ENCODE measurements at places on chromosomes 3 and 15.

DNA sequence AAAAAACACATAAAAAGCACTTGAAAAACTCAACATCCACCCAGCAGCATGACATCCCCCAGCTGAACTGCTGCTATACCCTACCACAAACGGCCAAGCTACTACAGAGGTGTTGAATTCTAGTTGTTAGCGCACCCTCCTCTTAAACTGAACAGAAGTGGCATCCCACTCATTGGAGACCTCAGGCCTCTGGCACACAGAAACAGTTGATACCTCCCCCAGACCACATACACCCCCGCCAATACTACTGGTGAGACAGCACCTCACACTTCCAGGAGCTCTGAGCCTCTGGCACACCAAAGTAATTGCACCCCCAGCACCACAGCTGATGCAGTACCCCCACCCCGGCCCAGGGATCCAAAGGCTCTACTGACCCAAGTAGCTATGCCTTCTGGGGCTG lies 190.2 kb downstream of the SCAPER start:
- DNase-seq = no peak

GRCh38 chr3:129934234-129935123 lies 40.0 kb upstream of the TRH start:
- DNase-seq = peak; percentile 8

DNA sequence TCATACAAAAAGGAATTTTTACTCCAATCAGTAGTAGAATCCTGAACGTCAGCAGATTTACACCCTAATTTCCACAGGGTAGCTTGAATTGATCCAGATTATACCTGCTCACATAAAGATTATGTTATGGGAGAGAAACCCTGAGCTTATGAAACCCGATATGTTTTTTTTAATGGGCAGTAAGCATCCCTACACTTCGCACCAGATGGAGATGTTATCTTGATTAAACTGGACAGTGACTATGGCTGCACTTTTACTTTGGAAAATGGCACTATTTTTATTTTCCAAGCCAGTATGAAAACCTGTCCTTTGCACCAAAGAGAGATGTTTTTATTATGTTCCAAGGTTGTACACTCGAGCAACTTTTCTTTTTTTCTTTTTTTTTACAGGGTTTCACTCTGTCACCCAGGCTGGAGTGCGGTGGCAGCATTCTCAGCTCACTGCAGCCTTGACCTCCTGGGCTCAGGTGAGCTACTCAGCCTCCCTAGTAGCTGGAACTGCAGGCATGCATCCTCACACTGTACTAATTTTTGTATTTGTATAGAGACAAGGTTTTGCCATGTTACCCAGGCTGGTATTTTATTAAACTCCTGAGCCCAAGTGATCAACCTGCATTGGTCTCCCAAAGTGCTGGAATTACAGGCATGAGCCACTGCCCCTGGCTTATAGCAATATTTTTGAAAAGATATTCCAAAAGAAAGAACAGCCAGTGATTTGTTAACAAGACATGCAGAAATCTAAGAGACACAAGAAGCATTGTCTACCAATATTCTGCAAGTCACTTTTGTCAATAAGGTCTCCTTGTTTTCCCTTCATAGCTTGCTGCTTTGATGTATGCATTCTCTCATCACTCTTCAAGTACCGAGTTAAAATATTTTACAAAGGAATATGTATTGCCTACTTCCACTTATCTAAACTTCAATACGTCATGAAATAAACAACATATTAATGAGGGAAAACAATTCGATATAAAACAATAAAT lies 1412.6 kb downstream of the ZPLD1 start:
- no peak for DNase-seq

GRCh38 chr3:132038198-132038825 lies 3.5 kb upstream of the CPNE4 start:
- DNase-seq = no peak

DNA sequence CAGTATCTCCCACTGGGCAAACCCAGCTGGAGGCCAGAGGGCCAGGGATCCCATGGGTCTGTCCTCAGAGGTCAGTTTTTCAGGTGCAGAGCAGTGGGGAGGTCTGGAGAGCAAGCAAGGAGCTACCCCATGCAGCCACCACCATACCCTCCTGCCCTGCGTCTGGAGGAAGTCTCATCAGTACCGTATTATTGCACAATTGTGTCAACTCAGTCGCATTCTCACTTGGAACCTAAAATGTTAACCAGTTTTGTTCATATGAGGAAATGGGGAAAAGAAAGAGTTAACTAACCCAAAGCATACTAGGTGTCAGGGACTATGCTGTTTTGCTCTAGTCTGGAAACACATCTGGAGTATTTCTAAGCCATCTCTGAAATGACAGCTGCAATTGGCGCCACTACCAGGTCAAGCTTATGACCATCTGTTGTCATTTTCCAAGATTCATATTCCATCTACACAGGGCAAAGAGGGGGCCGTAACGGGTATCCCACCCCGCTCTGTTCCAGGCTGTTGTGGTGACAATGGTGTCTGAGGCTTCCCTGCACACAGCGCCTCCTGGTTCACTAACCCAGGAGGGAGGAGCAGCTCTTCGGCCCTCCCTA lies 16.9 kb upstream of the APBA2 start:
- no peak for DNase-seq

DNA sequence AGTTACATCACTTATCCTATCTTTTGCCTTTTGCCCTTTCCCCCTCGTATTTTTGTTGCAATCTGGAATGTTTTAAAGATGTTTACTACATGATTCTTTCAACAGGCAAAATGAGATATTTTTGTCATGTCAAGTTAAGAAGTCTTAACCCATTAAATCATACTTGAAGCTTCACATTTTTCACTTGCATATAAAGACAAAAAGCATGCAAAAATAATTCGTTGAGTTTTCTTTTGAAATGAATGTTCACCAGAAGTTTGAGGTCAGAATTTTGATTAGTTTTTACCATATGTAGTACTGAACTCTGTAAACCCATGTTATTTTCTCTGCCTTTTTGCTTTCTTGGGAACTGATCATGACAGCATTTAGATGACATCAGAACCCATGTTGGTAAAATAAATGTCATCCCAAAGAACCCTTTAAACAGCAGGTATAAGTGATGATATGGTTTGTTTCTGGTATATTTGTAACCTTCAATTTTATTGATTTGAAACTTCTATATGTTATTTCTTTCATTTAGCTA lies 188.5 kb downstream of the GHSR start:
- no peak for DNase-seq

GRCh38 chr3:27105904-27106303 lies 263.3 kb downstream of the NEK10 start:
- DNase-seq = no peak

- DNase-seq = no peak
Observed at GRCh38 chr3:40043444-40043755, 234.0 kb downstream of the MYRIP start.

GRCh38 chr3:26623419-26624208 lies 1.0 kb downstream of the LRRC3B start:
- no peak for DNase-seq

DNA sequence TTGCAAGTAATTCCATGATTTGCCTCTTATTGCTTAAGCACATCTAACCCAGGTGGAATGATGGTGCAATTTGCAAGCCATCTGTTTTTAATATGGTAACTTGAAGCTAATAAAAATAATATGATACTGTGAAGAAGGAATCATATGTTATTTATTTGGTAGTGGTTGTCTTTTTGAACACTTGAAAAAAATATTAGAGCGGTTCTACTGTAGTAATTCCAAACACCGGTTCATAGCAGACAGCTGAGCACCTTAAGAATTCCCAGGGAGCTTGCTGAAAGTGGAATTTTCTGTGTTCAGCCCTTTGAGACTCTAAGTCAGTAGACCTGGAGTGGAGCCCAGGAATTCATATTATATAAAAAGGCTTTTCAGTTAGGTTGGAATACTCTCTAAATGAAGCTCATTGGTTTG lies 687.4 kb downstream of the EDEM1 start:
- DNase-seq = no peak

DNA sequence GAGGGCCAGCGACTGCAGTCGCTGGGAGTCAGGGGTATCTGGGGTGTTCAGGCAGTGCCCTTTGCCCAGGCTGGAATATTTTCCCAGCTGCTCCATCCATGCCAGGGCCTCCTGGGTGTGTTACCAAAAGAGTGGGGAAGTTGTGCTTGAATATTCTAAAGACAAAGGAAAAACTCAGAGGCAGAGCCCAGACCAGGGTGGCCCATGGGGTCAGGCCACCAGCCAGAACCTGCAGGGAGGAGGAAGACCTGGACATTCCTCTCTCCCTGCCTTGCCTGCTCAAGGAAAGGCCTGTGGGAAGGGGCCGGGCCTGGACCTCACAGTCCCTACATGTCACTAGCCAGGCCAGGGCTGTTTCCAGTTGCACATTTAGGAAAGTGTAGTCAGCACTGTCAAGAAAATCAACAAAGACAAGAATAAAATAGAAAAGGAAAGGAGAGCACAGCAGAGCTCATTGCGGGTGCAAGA lies 16.0 kb upstream of the KLF15 start:
- DNase-seq = no peak

- DNase-seq = no peak
Observed at GRCh38 chr15:80321853-80322252, 69.8 kb upstream of the CTXND1 start.

DNA sequence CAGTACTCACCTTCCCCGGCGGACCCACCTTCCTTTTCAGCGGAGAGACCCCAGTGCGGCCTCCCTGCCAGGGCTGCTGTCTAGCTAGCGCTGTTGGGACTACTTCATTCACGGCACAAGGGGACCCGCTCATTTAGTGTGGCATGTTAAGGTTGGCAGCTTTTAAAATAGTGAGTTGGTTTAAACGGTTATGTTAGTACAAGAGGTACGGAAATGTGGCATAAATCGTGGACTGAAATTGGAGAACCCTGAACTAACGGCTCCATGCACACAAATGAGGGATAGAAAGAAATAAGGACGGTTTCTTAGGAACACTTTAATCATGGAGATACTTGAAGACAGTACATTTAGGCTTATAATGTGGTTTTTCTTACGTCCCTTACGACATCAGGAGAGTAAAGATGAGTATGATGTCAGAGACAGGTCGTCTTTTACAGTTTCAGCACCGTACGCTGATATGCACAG lies 752 bp downstream of the CEP63 start:
- DNase-seq = no peak

GRCh38 chr3:132368962-132369361 lies 48.3 kb upstream of the DNAJC13 start:
- DNase-seq = no peak

DNA sequence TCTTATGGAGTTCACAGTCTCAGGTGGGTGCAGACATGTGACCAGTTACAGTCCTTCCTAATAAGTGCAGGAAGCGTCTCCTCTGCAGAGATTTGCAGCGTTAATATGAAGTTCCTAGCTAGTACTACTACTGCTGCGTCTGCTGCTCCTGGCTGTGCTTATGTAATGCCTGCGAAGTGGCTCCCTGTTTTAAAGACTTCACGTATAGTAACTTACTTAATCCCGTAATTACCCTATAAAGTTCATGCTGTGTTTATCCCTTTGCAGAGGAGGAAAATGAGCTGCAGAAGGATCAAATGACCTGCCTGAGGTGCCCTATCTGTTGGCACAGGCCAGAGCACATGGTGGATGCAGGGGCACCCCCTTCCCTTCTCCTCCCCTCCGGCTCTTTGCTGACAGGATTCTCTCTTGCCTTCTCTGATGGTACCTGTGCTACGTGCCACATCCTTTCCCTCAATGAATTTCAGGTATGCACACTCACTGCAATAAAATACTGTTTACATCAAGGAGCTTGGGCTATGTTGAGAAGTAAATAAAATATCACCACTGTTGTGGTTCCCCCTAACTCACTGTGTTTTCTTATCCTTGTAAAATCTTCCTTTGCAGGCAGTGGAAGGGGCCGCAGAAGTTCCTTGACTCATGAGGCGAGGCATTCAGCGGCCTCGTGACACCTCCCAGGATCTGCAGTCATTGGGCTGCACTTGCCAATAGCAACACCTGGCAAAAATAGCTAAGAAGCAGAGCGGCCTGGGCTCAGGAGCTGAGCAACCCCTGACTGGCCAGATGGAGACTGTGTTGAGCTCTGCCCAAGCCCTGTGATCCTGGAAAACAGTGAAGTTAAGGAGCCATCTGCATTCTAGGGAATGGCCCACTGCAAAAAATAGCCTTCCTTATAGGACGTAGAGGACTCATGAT lies 188.9 kb upstream of the ATP10A start:
- DNase-seq = no peak

- no peak for DNase-seq
Observed at GRCh38 chr15:95176794-95177577, 945.6 kb downstream of the MCTP2 start.

GRCh38 chr3:106552351-106553043 lies 683.7 kb upstream of the CBLB start:
- no peak for DNase-seq

- no peak for DNase-seq
Observed at GRCh38 chr3:5006755-5007202, 27.5 kb downstream of the BHLHE40 start.

DNA sequence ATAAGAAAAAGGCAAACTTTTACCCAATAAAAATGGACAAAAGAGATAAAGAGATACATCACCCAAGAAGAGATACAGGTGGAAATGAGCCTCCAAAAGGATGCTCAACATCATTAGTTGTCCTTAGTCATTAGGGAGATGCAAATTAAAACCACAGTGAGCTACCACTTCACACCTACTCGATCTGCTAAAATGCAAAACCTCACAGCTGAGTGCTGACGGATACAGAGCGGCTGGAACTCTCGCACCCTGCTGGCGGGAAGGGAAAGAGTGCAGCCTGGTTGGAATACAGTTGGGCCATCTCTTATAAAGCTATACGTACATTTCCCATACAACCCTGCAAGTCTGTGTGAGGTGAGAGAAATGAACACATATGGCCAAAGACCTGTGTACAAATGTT lies 78.5 kb upstream of the PRR20G start:
- DNase-seq = no peak

DNA sequence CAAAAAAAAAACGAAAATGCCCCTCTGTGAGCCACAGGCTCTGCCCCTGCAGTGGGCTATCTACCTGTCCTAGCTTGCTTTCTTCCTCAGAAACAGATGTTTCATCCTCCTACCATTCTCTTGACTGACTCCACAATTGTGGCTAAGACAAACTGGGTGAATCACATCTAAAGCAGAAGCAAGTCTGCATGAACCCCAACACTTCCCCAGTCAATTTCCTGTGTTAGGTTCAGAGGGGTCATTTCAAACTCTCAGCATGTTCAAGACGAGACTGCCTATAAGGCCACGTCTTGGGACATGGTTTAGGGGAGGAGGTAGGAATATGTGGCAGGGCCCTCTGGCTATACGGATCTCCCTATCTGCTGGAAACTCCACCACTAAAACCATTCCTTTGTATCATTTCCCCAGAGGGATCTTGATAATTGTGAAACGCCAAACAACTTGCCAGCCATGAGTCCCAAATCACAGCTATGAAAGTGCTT lies 28.6 kb upstream of the ANKDD1A start:
- DNase-seq = no peak

Data from NCI-H774 (cell line).